ENCODE measurements at places on chromosomes 3 and 15.

DNA sequence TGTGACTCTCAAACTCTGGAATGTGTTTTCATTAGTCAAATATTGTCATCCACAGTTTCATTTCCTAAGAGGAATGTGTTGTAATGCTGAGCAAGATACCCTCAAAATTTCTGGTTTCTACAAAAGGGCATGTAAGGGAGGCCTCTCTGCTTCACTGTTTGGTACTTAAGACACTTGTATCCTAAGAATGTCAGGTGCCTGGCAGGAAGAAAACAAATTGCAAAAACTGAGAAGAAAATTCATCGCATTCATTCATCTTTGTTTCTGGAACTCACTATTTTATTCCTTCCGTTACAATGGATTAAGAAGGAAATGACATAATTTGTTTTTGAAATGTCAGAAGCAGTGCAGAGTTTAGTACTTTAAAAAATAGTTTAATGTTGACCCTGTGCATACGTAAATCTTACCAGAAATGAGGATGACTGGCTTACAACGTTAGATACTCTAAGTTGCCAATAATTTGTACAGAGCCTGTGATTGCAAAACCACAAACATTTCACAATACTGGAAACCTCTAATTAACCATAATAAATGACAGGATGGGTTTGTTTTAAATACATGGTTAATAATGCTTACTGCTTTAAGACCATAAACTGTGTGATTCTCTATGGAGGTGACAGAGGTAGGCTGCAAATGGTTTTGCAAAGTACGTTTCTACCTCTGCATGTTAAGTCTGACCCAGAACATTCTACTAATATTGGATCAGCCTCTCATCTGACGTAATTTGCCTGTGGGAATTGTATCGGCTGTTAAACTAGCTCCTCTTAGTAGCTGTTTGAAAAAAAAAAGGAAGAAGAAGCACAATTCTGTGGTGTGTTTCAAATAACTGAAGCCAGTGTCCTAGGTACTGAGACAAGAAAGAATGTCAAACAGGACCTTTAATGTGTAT, 477.8 kb downstream of the RBMS3 start:
- DNase-seq, result peak; percentile 47

GRCh38 chr3:52095990-52096775, 39.8 kb upstream of the DUSP7 start:
- DNase-seq, result no peak

GRCh38 chr3:170507063-170507462, 78.8 kb downstream of the SLC7A14 start:
- no peak for DNase-seq

GRCh38 chr3:1942781-1943180, 155.9 kb upstream of the CNTN4 start:
- DNase-seq, result no peak

DNA sequence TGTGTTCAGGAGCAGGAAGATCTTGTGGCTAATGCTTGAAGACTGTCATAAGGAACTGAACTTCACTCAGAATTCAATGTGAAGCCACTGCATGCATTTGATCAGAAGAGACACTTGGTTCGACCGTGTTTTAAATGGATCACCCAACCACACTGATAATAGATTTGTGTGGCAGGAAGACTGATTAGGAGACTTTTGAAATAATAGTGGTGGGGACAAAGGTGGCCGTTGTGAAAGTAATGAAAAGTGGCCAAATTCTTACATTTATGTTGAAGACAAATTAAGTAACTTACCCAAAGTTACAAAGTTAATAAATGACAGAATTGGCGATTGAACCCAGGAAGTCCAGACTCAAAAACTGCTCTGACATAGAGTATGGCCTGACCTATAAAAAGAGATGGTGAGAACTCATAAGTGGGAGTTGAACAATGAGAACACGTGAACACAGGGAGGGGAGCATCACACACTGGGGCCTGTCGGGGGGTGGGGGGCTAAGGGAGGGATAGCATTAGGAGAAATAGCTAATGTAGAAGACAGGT, 286.9 kb upstream of the DNAJC19 start:
- no peak for DNase-seq

- peak; percentile 66 for DNase-seq
Measured at GRCh38 chr15:81419332-81419943, 45.4 kb upstream of the TMC3 start.
